ENCODE measurements at places on chromosomes 2 and 18. TPM values are rescaled to one million over a fixed set of nuclear protein-coding genes. Genes with fewer than 3 reads are reported as not detected.

Gene ATP6V1B1
- total RNA-seq: not detected

Gene REG3A
- total RNA-seq: not detected

Gene SLC16A14
- total RNA-seq: 0.58 TPM

Gene TGFA
- 4.6 TPM for total RNA-seq

Gene ESPNL
- total RNA-seq: 0.68 TPM

Gene TLX2
- not detected for total RNA-seq
